ENCODE measurements at places on chromosomes 7 and 10.

- DNase-seq, result no peak
These were observed 23.6 kb downstream of the MEST start for GRCh38 chr7:130515315-130516040.

- DNase-seq, result no peak
These were observed 103.4 kb downstream of the SAMD9 start for GRCh38 chr7:93014410-93014809.

DNA sequence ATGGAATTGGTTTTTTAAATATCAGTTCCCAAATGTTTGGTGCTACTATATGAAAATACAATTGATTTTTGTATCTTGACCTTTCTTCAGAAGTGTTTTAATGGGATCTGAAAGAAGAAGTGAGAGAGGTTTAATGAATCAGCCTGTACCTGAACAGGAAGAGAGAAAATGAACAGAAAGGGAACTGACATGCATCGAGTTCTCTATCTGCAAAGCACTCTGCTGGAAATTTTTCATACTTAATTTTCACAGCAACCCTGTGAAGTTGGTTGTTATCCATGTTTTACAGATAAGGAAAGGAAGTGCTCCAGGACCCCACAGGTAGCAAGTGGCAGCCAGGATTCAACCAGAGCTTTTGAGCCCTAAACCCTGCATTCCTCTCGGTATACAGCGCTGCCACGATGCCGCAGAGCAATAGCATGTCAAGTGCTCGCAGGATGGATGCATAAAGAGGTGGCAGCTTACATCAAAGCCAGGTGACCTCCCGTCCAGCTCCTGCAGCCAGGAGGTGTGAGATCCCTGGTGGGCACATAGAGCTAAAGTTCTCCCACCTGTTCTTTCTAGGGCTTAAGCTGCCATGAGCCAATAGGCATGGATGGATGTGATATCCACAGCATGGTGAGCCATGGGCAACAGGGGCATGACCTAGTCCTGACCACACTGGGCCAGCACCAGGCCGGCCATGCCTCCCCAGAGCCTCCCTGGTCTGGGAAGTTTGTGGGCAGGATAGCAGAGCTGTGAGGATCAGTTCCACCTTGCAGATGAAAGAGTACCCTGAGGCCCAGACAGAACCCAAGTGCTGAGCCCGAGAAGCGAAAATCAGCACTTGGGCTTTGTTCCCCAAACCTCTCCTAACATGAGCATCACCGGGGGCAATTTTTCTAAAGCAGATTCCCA, 57.2 kb downstream of the CALML3 start:
- no peak for DNase-seq

DNA sequence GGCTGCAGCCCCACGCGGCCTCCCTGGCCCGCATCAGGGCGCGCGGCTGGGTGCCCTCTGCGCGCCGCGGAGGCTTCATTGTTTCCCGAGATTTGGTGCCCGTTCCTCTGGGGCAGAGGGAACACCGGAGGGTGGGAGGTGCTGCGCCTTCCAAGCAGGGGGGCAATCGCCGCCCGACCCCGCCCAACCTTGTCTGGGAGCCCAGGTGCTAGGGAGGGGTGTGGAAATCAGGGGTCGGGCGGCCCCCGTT, 1.0 kb upstream of the NRP1 start:
- DNase-seq, result no peak

GRCh38 chr7:101602484-101603241, 26.4 kb downstream of the MYL10 start:
- peak; percentile 51 for DNase-seq

- no peak for DNase-seq
These were observed 276.9 kb downstream of the TNS3 start for GRCh38 chr7:47304727-47305719.

DNA sequence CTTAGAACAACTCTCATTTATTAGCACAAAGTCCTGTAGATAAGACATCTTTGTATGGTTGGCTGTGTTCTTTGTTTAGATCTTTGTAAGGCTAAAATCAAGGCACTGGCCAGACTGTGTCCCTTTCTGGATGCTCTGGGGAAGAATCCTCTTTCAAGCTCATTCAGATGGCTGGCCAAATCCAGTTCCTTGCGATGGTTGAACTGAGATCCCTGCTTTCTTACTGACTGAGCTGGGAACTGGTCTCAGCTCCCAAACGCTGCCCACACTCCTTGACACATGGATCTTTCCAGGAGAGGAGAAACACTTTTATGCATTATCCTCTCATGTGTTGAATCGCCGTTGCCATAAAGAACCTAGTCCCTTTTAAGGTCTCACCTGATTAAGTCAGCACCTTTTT, 586.5 kb upstream of the IGFBP3 start:
- no peak for DNase-seq

GRCh38 chr10:78405231-78405630, 371.6 kb downstream of the RPS24 start:
- no peak for DNase-seq

All from CD4-positive, alpha-beta T cell treated with Interferon gamma for 1 hour (primary cell).